ENCODE measurements at places on chromosomes 5 and 9.

- no peak for DNase-seq
Observed at GRCh38 chr5:40503439-40503838, 176.3 kb upstream of the PTGER4 start.

GRCh38 chr5:2914022-2914661, 162.7 kb upstream of the IRX2 start:
- no peak for DNase-seq

DNA sequence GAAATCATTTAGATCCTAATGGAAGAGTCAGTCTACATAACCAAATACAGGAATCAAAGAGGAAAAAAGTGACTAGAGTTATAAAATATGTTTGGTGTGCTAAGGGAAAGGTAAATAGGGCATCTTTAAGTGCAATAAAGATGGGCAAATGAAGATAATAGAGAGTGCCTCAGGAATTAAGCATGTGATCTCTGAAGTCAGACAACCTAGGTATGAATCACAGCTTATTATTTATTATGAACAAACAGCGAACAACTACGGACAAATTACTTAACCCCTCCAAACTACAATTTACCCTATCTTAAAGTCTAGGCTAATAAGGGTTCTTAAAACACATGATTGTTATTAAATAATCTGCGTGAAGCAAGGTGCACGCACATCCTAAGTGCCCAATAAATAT, 910.2 kb upstream of the DMAC1 start:
- no peak for DNase-seq

DNA sequence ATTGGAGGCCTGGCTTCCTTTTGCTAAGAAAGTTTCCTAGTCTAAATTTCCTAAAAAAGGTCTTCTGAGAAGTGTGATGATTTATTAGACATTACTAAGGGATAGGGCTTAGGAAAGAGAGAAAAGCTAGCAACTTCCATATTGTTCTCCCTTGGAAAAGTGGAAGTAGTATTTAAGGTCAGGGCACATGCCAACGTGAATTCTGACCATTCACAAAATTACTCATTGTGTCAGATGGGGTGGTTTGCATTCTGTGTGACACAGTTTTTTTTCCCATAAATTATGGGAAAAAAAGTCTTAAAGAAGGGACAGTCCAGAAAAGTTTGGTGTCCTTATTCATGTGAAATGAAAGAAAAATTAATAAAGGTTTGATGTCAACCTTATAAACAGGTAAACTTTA, 110.0 kb upstream of the ARRDC3 start:
- DNase-seq: no peak

GRCh38 chr5:131064669-131065371, 100.2 kb downstream of the HINT1 start:
- DNase-seq: no peak

GRCh38 chr5:112491257-112491656, 72.2 kb upstream of the EPB41L4A start:
- no peak for DNase-seq

DNA sequence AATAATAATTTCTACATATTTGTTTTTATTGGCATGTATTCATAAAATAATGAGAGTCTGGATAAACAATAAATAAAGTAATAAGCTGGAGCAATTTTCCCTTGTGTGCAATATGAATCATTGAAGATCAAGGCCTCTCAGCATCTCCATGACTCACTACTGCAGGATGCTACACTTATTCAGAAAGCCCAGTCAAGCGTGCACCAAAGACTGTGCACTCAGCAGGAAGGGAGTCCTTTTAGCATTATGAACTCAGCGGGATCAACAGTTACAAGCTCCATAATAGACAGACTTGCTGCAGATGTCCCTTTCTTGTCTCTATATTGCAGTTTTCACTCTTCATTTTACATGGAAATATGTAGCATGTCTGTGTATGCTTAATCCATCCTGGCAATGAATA, 485.3 kb downstream of the CDH9 start:
- peak; percentile 85 for DNase-seq

- no peak for DNase-seq
Observed at GRCh38 chr5:58842852-58843251, 260.0 kb downstream of the RAB3C start.

- DNase-seq: no peak
Observed at GRCh38 chr5:17634160-17634559, at the start of gene TAF11L14. TSS of gene TAF11L14 (plus strand) at chr5:17634460.

DNA sequence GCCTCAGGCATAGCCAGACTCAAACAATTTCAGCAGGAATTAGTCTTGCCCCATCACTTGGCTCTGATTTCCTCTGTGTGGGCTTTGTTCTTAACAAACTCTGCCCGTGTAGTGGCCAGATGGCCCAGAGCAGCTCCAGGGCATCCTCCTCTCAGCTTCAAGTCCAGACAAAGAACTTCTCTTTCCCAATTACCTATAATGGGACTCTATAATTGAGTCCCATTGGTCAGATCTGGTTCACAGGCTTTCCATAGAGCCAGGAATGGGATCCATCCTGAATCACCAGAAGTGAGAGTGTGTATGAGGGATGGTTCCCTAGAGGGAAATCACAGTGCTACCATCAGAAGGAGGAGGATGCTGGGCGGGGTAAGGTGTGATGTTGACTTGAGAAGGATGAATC, 515.8 kb downstream of the KIF4B start:
- DNase-seq: no peak

DNA sequence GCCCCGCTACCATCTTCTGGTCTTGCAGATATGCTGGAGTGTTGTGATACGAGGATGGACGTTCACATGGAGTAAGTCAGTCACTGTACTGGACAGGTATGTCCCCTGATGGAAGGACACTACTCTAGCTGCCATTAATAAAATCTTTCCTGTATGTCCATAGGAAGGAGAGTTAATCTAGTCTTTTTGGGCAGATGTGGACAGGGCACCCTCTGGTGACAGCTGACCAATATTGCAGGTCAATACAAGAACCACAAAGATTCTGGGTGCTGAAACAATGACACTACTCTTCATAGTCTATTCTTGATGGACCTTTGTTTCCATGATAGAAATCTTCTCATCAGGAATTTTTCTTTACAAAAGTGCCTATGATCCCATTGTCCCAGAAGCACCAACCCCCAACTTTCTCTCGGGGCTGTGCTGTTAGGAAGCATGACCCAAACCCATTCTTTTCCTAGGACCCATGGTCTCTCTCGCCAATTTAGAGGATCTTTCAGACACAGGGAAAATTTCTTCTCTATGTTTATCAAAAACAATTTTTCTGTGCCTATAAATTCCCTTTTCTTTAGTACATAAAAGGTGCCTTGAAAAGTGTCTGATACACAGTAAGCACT, 376.9 kb downstream of the DTWD2 start:
- DNase-seq: peak; percentile 37

DNA sequence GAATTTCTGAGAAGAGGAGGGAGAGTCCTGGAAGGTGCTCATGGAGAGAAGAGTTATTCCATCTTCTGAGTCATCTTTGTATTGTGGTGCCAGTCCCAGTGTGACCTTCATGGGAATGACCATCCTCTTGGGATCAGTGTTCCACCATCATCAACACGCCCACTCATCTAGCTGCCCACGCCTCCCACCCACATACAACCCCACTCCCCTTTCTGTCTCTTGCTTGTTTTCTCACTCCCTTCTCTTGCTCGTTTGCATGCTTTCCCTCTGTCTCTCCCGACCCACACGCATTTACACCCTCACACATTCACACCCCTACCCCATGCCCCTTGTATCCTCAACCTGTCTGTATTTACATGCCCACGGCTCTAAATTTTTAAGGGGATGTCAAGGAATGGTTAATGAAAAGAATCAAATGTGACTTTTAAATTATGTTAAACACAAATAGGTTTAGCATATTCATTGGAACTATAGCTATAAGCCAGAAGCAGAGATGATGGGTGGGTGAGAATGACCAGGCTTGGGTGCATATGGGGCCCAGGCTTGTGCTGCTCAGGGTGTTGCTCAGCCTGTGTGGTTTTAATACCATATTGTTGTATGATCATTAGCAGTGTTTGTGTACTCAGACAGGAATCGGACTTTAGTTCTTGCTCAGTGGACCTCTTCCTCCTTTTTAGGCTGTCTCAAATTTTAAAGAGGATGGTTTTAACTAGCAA, 160.4 kb downstream of the ARHGAP26 start:
- no peak for DNase-seq

GRCh38 chr9:130487500-130487899, 42.7 kb downstream of the ASS1 start:
- DNase-seq: no peak

DNA sequence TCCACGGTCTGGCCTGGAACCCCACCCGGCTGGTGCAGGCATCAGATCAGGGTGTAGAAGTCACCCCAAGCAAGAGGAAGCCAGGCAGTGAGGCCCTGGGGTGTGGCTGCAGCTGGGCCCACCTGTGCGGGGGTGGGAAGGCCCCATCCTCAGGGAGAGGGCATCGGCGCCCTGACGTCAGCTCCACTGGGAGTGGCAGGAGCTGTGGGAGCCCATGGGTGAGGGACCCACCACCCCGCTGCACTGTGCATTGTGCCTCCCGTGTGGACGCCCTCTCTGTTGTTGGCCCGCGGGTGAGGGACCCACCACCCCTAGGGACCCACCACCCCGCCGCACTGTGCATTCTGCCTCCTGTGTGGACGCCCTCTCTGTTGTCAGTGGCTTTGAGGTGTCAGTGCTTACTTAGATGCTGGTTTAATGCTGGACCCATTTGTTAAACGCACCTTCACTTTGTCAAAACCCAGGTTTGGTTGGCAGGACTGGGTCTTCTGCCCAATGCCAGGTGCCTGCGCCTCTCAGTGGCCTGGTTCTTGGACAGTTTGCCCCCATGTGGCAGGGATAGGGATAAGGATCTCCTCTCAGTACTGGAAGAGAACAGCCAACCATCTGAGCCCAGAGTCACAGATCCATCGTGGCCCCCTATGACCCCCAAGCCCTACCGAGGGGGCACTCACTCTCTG, 6.9 kb upstream of the EXOC3 start:
- no peak for DNase-seq

DNA sequence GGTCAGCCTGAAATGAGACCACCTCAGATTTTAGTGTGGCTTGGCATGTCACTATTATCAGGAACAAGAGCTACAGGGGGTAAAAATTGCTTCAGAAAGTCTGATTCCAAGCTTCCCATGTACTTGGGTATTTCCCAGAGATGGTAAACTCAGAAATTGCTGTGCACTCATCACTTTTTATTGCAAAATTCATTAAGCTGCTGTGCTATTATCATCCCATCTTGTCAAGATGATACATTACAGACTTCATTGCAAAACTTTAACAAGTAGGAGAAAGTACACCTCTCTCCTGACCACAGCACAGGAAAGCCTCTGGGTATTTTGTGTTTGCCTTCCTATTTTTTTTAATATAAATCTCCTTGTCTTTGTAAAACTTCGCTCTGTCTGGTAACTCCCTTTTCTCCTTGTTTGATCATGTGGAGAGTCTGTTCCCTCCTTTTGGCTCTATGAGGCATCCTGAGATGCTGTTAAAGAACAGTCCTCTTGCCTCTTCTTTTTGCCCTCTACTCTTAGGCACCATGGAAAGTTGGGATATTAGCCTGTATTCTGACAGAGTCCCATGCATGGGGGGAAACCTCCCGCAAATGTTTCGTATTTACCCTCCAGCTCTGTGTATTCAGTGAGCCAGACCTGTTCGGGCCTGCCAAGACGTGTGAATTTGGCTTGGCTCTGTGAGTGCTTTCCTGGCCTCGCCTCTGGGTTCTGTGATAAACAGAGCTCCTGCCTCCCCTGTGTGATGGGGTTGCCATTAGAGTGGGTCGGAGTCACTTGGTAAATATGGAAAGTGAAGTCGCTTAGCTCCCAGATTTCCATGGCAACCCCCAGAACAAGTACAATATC, 260.7 kb downstream of the NR3C1 start:
- no peak for DNase-seq

GRCh38 chr9:102101723-102102122, 363.3 kb upstream of the GRIN3A start:
- no peak for DNase-seq

DNA sequence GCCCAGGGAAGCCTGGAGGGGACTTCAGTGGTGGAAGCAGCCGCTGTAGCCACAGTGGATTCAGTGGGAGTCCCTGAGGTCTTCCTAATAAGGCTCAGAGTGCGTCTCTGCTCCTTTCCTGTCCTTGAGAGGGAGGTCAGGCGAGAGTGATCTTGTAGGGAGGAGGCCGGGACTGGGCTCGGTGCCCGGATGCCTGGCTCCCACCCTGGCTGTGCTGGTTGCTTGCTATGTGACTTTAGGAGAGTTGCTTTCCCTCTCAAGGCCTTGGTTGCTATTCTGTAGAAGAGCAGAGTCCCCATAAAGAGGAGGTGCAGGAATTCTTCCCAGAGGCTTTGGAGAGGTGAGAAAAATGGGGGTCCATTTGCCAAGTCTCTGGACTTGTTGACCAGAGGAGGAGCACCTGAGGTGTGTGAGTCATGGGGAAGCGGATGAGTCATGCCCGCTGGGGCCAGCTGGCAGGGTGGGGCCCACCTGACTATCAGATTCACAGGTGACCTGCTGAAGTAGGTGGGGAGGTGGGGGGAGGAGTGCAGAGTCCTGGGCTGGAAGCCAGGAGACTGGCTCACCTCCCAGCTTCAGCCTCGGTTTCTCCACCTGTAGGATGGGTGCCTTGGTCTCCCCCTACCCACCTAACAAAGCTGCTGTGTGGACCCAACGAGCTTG, 13.8 kb downstream of the GSN start:
- no peak for DNase-seq

- peak; percentile 96 for DNase-seq
Observed at GRCh38 chr5:176388444-176389134, at the start of the genes HIGD2A and NOP16. TSS of gene HIGD2A (plus strand) at chr5:176388751. CDS start at chr5:176388820, 69 bp downstream. TSS of gene NOP16 (minus strand) at chr5:176388598. CDS start at chr5:176388539, 59 bp downstream.

GRCh38 chr5:62197697-62198096, 108.3 kb upstream of the KIF2A start:
- DNase-seq: no peak

Data from RCC 7860 (cell line).